ENCODE measurements at places on chromosomes 7 and 10.

GRCh38 chr7:32005577-32005976 is 64.6 kb downstream of the PDE1C start:
- DNase-seq: no peak

GRCh38 chr7:71633551-71634008 is 501.6 kb downstream of the GALNT17 start:
- DNase-seq: peak; percentile 94

DNA sequence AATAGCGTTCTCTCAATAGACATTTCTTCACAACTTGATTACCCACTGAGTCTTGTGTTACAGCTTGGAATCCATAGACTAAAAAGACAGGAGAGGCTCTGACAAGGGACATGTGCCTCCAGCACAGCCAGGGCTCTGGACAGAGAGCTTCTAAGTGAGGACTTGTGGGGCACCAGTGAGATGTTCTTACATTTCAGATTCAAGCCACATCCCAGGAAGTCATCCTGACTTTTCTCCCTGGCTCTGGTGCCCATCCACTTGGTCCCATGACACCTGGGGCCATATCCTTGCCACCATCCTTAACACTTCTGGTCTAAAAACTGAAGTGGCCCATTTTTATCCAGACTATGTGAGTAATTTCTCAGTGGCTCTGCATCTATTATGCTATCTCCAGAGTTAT is 440.1 kb downstream of the TCERG1L start:
- DNase-seq: no peak

DNA sequence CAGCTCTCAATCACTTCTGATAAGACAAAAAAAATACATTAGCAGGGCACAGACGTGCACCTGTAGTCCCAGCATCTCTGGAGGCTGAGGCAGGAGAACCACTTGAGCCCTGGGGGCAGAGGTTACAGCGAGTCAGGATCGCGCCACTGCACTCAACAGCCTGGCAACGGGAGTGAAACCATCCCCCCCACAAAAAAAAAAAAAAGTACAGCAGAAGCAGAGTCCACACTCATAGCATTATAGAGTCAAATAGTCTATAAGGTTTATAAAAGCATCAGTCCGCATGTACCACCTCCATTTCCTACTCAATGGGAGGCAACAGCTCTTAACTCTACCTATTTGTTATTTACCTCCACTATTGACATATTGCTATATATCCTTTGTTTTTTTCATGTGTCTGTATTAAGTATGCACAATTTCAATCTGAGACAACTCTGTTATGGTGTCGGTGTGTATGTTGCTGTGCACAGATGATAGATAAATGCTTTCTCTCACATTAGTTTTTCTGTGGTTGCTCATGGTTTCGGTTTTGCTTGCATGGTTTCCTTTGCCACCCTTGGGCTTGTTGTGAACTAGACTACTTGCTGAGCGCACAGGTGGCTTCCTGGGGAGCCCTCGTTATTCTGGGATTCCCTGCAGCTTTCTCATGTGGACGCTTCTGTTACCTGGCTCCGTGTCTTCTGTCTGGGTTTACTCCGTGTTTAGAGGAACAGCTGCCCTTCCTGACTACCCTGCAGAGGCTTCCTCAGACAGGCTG is 40.4 kb downstream of the PROSER2 start:
- no peak for DNase-seq

DNA sequence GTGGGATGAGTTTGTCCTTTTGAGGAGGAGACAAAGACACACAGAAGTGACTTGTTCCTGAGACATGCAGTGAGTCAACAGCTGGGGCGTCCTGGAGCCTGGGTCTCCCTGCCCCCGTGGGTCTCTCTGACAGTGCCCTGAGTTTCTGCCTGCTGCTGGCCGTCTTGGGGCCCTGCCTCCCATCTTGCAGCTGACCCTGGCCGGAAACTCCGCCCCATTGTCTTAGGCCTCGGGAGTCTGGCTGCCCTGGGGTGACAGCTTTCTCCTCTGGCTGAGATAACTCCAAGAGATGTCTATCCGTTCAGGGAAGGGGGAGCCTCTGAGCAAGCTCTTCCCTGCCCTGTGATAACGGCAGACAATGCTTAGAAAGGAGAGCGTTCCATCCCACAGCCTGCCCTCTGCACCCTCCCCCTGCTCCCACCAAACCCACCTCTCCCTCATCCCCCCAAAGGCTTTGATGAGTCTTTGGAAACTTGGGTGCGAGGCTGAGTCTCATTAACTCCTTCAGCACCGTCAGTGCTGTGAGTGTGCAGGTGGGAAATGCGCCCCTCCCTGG is 69.5 kb upstream of the PODXL start:
- peak; percentile 44 for DNase-seq

GRCh38 chr10:95391581-95392216 is 100.9 kb upstream of the PDLIM1 start:
- DNase-seq: peak; percentile 79

DNA sequence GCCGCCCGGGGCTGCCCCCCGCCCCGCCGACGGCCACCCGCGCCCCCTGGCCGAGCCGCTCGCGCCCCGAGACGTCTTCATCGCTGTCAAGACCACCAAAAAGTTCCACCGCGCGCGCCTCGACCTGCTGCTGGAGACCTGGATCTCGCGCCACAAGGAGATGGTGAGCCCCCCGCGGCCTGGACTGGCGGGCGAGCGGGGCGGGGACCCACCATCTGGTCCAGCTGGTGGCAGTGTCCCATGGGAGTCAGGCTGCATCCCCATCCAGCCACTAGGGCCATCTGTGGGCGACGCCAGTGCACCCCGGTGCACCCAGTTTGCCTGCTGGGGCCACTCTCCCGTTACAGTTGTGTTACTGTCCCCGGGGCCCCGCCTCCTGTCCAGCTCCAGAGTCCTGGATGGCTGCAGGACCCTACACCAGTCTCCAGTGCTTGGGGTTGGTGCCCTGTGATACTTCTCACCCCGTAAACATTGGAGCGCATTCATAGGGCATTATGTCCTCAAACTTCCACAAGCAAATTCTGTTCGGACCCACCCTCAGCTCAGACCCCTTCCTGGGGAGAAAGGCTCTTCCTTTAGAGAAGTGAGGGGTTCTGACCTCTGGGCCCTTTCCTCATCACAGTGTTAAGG is 672 bp downstream of the LFNG start:
- DNase-seq: no peak

- peak; percentile 52 for DNase-seq
These were observed 480.5 kb downstream of the PHTF2 start for GRCh38 chr7:78279032-78279431.

DNA sequence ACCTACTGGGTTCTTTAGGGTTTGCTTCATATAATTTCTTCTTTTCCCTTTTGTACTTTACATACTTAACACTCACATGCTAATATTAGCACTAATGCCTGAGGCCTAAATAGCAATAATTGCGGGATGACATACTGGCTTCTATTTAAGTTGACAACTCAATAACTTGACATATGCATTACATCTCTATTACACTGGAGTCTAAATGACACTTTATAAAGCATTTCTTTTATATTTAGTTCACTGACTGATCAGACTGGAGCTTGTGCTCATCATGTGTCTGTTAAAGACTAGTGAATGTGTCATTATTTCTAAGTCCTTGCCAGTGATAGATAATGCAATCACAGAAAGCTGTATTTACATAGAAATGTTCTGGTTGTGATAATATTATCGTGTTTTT is 472.1 kb upstream of the SEMA3A start:
- no peak for DNase-seq
